A673 (cell line): ENCODE measurements at places on chromosomes 4 and X.

GRCh38 chrX:65744965-65745364, 77.5 kb downstream of the MSN start:
- peaks cover 14% of the 10 kb centered on the region for H3K36me3 ChIP-seq
- H3K27ac ChIP-seq, result no peak overlapping the region
- no peak for DNase-seq
- no peak overlapping the region for H3K4me3 ChIP-seq

- no peak overlapping the region for H3K27ac ChIP-seq
- peaks cover 8% of the 10 kb centered on the region for H3K4me1 ChIP-seq
- peaks cover 9% of the 10 kb centered on the region for H3K27me3 ChIP-seq
- no peak overlapping the region for H3K4me3 ChIP-seq
Observed at GRCh38 chr4:3868211-3869173, 102.3 kb downstream of the ADRA2C start.

DNA sequence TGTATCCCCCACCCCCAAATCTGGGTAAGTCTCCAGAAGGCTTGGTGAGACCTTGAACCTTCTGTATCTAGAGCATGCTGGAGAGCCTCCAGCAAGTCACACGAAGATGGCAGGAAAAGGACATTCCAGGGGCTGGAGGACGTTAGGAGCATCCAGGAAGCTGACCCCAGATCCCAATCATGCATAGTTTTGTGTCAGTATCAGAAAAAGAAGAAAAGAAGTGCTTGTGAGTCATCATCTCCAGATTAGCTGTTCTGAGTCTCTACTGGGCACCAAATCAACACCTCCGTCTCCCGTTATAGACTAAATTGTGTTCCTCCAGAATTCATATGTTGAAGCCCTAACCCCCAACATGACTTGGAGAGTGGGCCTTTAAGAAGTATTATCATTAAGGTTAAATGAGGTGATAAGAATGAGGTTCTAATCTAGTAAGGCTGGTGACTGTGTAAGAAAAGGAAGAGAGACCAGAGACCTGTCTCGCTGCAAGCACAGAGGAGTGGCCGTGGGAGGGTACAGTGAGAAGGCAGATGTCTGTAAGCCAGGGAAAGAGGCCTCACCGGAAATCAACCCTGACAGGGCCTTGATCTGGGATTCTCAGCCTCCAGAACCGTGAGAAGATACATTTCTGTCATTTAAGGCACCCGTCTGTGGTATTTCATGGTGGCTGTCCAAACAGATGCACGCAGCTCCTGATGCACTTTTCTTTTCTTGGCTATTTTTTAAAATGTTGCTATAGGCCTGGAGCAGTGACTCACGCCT, 38.1 kb upstream of the CLDN24 start:
- no peak overlapping the region for H3K4me3 ChIP-seq
- peaks cover 21% of the 10 kb centered on the region for H3K4me1 ChIP-seq
- no peak overlapping the region for H3K27ac ChIP-seq
- no peaks in the 10 kb centered on the region for H3K27me3 ChIP-seq

DNA sequence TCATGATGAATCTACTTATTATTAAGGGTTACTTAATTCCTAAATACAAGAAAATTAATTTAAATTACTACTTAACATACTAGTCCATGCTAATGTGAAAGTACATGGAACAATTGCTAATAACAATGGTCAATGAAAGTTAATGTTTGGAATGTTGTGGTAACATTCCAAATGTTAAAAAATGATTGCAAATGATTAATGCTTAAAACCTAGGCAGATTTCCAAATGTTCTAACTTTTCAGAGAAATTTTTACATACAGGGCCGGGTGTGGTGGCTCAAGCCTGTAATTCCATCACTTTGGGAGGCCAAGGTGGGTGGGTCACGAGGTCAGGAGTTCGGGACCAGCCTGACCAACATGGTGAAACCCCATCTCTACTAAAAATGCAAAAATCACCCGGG, 1851.3 kb upstream of the PCDH7 start:
- DNase-seq, result no peak
- H3K36me3 ChIP-seq, result no peaks in the 10 kb centered on the region
- no peak overlapping the region for H3K27ac ChIP-seq
- no peaks in the 10 kb centered on the region for H3K27me3 ChIP-seq
- no peaks in the 10 kb centered on the region for H3K4me1 ChIP-seq
- H3K4me3 ChIP-seq, result no peak overlapping the region

- H3K4me3 ChIP-seq, result no peak overlapping the region
- H3K36me3 ChIP-seq, result no peaks in the 10 kb centered on the region
- no peak for DNase-seq
- H3K27ac ChIP-seq, result no peak overlapping the region
- no peaks in the 10 kb centered on the region for H3K27me3 ChIP-seq
- peaks cover 10% of the 10 kb centered on the region for H3K4me1 ChIP-seq
Observed at GRCh38 chr4:38950159-38950558, 82.0 kb downstream of the TMEM156 start.

- no peak overlapping the region for H3K4me3 ChIP-seq
- no peak overlapping the region for H3K27ac ChIP-seq
- no peaks in the 10 kb centered on the region for H3K36me3 ChIP-seq
- no peaks in the 10 kb centered on the region for H3K4me1 ChIP-seq
Observed at GRCh38 chrX:106725931-106726330, 570 bp upstream of the RNF128 start.

- H3K4me1 ChIP-seq, result no peaks in the 10 kb centered on the region
- no peaks in the 10 kb centered on the region for H3K36me3 ChIP-seq
- H3K27me3 ChIP-seq, result no peaks in the 10 kb centered on the region
- H3K4me3 ChIP-seq, result no peak overlapping the region
- DNase-seq, result no peak
Observed at GRCh38 chrX:72054779-72055489, 76.8 kb downstream of the RTL5 start.

DNA sequence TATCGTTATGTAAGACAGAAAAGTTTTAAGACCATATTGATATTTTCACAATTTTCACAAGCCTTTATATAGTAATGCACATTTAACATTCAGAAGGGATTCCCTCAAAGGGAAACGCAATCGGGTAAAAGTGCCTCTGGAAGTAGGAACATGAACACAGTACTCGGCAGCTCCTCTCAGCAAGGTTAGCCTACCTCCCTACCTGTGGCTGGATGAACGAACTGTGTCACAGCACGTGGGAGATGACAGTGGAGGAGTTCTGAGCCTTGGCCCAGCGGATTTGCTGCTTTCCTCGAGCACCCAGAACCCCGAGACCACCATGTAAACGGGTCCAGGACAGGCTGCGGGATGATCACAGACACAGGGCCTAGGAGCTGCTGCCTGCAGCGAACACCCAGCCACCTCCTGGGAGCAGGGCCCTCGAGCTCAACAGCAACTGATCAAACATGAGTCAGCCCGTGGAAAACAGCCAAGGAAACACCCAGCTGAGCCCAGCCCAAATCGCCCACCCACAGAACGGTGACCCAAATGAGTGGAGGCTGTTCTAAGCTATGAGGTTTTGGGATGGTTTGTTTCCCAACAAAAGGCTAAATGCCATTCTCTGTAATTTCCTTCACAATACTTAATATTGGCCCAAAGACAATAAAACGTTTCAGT, 30.4 kb downstream of the FAT1 start:
- H3K27ac ChIP-seq, result peak overlapping the region; percentile 52
- peak; percentile 86 for DNase-seq
- H3K36me3 ChIP-seq, result no peaks in the 10 kb centered on the region
- peaks cover 53% of the 10 kb centered on the region for H3K4me1 ChIP-seq
- H3K4me3 ChIP-seq, result no peak overlapping the region
- H3K27me3 ChIP-seq, result no peaks in the 10 kb centered on the region

- H3K4me1 ChIP-seq, result no peaks in the 10 kb centered on the region
- H3K4me3 ChIP-seq, result no peak overlapping the region
- H3K27ac ChIP-seq, result no peak overlapping the region
- no peaks in the 10 kb centered on the region for H3K36me3 ChIP-seq
- H3K27me3 ChIP-seq, result no peaks in the 10 kb centered on the region
Observed at GRCh38 chr4:120667102-120667501, 255.4 kb downstream of the PRDM5 start.

GRCh38 chr4:52212702-52213101, 161.6 kb downstream of the SPATA18 start:
- H3K27me3 ChIP-seq, result no peaks in the 10 kb centered on the region
- DNase-seq, result no peak
- no peak overlapping the region for H3K4me3 ChIP-seq
- H3K36me3 ChIP-seq, result no peaks in the 10 kb centered on the region
- no peaks in the 10 kb centered on the region for H3K4me1 ChIP-seq

DNA sequence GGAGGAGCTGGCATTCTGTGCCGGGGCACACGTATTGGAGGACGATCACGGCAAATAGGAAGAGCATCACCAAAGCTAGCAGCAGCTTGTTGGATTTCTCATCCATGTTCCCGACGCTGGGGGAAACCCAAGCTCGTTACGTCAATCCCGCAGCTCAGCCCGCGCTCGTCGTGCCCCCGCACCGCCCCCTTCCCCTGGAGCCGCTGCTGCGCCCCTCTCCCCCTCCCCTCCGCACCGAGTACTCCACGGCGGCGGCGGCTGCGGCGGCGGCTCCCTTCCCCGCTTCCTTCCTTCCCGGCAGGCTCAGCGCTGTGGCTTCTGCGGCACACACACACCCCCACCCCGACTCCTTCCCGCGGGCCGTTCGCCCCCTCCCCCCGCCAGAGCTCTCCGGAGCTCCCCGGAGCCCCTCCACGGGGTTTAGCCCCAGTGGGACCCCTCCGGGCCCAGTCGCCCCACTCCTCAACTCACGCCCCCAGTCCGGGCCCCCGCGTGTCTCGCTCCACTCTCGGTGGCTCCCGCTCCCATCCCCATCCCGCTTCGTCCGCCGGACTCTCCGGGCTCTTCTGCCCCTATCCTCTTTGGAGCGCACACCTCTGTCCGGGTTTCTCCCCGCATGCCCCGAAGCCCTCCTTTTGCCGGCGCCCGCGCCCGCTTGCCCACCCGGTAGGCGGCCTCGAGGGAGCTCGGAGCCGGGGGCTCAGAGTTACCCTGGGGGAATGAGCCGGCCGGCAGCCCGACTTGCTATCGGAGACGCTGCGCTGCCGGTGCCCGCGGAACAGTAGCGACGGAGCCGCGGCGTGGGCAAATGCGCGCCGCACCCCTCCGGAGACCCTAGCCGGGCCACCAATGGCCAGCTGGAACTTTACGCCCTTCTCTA, 978 bp downstream of the HS6ST2 start:
- H3K36me3 ChIP-seq, result no peaks in the 10 kb centered on the region
- H3K4me3 ChIP-seq, result peak overlapping the region; percentile 48
- H3K4me1 ChIP-seq, result peaks cover 3% of the 10 kb centered on the region
- peaks cover 41% of the 10 kb centered on the region for H3K27me3 ChIP-seq
- DNase-seq, result peak; percentile 43

DNA sequence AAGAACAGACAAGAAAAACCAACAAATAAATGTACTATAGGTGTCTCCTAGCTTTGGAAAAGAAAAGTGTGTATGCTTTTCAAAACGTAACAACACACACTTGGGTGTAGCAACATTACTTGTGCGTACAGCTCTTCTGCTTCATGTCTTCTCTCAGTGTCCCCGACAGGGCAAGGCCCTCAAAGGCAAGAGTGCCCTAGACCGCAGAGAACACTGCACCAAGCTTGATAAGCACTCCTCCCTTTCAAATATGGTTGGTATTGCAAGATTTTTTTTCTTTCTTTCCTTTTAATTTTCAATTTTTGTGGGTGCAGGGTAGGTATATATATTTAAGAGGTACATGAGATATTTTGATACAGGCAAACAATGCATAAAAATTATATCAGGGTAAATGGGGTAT, 106.8 kb downstream of the EIF4E start:
- peaks cover 10% of the 10 kb centered on the region for H3K4me1 ChIP-seq
- DNase-seq, result no peak
- no peak overlapping the region for H3K27ac ChIP-seq
- no peaks in the 10 kb centered on the region for H3K27me3 ChIP-seq
- H3K4me3 ChIP-seq, result no peak overlapping the region

DNA sequence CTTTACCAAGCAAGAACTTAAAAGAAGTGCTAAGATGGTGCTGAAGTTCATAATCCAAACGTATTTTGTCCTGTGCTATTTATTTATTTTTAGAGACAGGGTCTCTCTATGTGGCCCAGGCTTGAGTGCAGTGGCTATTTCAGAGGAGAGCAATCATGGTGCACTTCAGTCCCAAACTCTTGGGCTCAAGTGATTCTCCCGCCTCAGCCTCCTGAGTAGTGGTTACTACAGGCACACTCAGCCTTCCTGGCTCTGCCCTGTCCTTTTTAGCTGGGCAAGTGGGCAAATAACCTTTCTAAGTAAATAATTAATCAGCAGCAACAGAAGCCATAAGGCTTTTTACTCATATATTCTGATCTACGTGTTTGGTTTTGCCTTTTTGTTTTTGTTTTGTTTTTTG, 2.6 kb downstream of the NSD2 start:
- DNase-seq, result no peak
- H3K4me1 ChIP-seq, result peaks cover 28% of the 10 kb centered on the region
- no peaks in the 10 kb centered on the region for H3K36me3 ChIP-seq
- peak overlapping the region; percentile 40 for H3K27ac ChIP-seq
- peak overlapping the region; percentile 98 for H3K4me3 ChIP-seq

DNA sequence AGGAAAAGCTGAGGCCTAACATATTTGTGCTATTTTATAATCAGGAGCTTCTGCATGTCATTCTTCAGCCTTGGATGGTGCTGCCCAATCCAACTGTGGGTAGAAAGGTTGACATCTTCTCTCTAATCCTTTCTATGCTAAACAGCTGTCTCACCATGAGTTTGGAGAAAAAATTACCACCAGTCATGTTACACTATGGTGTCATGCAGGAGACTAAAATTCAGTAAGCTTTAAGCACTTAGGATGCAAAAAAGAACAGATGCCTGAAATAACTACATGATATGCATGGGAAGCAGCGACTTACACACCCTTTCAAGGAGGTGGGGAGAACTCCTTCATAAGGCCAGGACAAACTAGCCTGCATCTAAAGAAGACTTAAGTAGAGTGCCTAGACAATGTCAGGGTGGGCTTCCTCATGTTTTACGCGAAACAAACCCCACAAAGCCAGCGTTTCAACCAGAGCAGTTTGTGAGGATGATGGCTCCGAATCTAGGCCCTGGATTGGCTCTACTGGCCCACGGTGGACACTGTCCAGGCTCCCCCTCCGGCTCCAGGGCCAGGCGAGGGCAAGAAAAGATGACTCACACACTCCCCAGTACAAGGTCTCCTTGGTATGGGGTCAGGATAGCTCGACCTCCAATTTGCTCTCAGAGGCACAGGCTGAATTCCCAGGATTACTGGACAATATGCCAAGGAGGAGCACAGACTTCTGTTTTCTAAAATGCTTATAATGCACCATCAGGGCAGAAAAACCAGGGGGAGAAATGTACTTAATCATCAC, 45.1 kb downstream of the STX18 start:
- H3K36me3 ChIP-seq, result no peaks in the 10 kb centered on the region
- H3K4me1 ChIP-seq, result peaks cover 3% of the 10 kb centered on the region
- H3K27ac ChIP-seq, result no peak overlapping the region
- no peak for DNase-seq
- no peaks in the 10 kb centered on the region for H3K27me3 ChIP-seq
- no peak overlapping the region for H3K4me3 ChIP-seq

- H3K27ac ChIP-seq, result no peak overlapping the region
- no peaks in the 10 kb centered on the region for H3K27me3 ChIP-seq
- H3K4me1 ChIP-seq, result no peaks in the 10 kb centered on the region
- no peak overlapping the region for H3K4me3 ChIP-seq
- no peak for DNase-seq
- H3K36me3 ChIP-seq, result no peaks in the 10 kb centered on the region
Observed at GRCh38 chrX:13863324-13863723, 46.4 kb upstream of the GPM6B start.
